ENCODE measurements at places on chromosomes 3 and 15.

- no peak for DNase-seq
These were observed 292.1 kb downstream of the CGGBP1 start for GRCh38 chr3:87766721-87767120.

DNA sequence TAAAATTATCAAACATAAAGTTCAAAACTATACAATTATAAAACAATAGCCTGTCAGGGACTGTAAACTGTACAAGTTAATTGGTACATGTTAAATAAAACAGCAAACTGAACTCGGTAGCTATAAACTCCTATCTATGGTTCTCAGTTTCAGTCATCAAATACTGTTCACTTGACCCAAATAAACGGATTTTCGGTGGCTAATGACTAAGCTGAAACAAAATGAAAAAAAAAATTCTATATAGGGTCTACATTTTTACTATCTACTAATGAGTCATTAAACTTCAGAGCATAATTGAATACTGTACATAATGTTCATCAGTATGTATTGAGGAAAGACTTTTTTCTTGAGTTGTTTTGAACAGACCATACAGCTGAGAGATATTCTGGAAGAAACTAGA, 6.6 kb downstream of the PROK2 start:
- DNase-seq, result no peak

GRCh38 chr15:101530224-101530958, 40.9 kb upstream of the PCSK6 start:
- no peak for DNase-seq

GRCh38 chr3:13022348-13023234, 50.6 kb downstream of the IQSEC1 start:
- peak; percentile 72 for DNase-seq

DNA sequence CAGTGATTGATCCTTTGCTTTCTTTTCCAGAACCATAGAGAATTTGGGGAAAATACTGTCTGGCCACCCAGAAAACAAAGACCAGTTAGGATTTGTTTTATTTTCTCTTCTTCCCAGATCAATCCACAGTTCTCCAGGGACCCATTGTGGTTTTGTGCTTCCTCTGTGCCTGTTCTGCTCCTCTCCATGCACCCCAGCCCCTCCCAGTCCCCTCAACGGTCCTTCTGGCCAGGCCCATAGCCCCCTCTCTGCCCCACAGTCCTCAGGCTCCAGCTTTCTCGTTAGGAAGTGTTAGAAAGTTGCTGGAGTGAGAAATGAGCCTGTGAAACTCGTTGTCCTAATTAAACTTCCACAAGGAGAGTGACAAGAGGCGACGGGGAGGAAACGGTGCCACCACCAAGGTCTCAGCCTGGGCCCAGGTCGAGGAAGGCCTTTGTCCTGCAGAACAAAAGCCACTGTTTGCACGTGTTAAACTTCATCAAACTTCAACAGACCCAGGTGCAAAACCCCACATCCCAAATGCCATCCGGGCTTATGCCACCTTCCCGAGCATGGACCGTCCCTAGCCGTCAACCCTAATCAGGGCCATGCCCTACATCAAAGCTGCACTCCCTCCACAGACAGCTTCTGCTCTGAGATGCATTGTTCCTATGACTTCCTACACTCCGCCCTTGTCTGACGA, 18.7 kb upstream of the ALDH1A3 start:
- no peak for DNase-seq

- no peak for DNase-seq
These were observed 176.7 kb downstream of the SMAD6 start for GRCh38 chr15:66878761-66879160.

GRCh38 chr15:29477256-29477655, 207.6 kb upstream of the NSMCE3 start:
- DNase-seq, result no peak

- no peak for DNase-seq
These were observed 11.5 kb downstream of the ALS2CL start for GRCh38 chr3:46681856-46682540.

GRCh38 chr15:57298204-57298603, 78.1 kb upstream of the CGNL1 start:
- no peak for DNase-seq

DNA sequence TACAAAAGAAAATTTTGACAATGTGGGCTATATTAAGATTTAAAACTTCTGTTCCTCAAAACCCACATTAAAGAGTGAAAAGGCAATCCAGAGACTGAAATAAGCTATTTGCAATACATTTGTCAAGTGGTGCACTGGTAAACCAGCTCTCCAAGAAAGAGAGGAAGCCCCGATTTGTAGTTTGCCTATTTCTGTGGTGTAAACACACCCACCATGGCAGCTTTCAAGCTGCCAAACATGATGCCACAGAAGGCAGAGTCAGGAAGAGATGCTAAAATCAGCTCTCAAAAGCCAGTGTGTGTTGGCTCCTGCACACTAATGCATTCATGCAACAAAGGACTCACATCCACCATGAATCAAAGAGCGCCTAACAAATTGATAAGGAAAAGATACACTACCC, 17.5 kb downstream of the RFTN1 start:
- DNase-seq, result no peak

GRCh38 chr3:18778598-18778997, 353.5 kb upstream of the SATB1 start:
- DNase-seq, result no peak

DNA sequence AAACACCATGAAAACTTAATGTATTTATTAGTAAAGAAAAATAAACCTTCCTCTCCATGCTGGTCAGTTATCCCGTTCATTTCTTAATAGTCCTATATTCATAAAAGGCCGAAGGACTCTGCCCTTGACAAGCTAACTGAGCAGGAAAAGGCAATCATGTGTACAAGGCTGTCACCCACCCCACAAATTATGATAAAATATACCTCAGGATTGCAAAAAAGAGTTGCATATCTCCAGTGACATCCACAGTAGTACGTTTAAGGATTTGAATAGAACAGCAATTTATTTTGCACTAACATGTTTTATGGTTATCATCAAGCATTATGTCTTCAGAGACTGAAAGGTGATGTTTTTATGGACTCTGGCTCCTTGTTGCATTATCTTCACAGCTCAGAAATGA, 157.6 kb downstream of the FOXB1 start:
- DNase-seq, result no peak

Data from GM06990 (cell line).